Uterus (tissue), 4 donors: ENCODE measurements at places on chromosomes 6 and 20. TPM values are rescaled to one million over a fixed set of nuclear protein-coding genes. Genes with fewer than 3 reads are reported as not detected.

The FAM209B gene
- not detected for total RNA-seq

The TGM3 gene
- total RNA-seq, result not detected

The TPBG gene
- 30.0 TPM for total RNA-seq

The PNPLA1 gene
- total RNA-seq, result not detected

The HLA-DOB gene
- total RNA-seq, result not detected

The EPHA7 gene
- 2.0 TPM for total RNA-seq

The CST5 gene
- not detected for total RNA-seq

The MRPL14 gene
- total RNA-seq, result 19.5 TPM

The NKX2-2 gene
- not detected for total RNA-seq

DNA sequence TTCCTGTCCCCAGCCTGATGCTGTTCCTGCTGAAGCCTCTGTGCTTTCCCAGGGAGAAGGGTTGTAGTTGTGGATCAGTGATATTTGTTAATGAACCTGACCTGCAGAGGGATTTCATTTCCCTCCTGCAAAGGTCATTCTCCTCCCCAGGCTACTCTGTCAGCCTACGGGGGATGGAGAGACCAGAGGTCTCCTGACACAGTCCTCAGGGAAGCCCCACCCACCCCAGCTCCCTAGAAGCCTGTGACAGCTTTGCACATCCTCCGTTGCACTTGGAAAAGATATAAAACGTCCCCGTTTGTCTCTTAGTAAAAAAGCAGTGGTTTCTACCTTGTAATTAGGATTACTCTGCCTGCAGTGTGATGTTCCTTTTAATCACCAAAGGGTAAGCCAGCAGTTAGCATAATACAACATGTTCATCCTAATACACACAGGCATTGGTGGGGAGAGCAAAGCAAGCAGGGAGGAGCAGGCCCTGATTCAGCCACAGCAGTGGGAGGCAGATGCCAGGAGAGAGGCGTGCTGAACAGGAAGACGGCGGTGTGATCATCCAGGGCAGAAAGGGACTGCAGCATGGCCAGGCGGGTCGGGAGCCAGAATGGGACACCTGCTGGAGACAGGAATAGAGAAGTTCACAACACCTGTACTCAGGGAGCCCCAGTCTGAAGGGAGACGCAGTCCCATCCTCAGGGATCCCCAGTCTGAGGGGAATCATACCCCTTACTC lies 293.5 kb downstream of the LRFN2 start:
- no peak for DNase-seq

- no peak for DNase-seq
These were observed 34.8 kb upstream of the CD83 start for GRCh38 chr6:14082771-14083170.

DNA sequence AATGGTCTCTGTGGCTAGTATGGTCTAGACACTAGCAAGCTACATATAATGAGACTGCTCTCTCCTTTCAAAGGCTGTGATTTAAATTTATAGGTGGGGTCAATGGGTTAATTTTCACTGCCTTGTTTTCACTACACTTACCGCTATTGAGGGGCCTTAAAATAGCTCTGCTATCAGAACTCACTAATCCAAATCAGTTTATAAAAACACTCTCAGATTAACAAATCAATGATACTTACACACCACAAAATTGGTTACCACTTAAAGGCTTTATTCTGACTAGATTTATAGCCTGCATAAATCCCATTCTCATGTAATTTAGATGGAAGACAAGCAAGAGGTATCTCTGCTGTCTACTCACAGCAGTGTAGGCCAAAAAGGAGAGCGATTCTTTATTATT lies 313.0 kb upstream of the AGPAT4 start:
- no peak for DNase-seq

GRCh38 chr6:139853302-139853992 lies 479.0 kb upstream of the CITED2 start:
- DNase-seq, result no peak

GRCh38 chr6:91852252-91852651 lies 1265.4 kb upstream of the MAP3K7 start:
- no peak for DNase-seq

DNA sequence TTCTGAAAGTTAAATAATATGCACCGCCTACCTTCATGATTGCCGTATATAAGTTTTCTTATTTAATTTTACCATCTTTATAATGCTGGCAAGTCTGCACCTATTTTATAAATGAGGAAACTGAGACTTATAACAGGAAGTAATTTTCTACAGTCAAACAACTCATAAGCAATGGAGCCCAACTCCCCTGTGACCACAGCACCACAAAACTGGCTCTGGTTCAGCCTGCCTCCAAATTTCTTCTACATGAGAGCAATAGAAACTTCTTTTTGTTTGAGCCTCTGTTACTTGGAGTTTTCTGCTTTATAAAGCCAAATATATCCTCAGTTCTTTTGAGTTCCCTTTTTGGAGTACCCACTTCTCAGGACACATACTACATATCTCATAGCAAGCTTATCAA lies 131.1 kb upstream of the HSF2 start:
- DNase-seq, result no peak

GRCh38 chr6:141163107-141163506 lies 969.6 kb upstream of the GJE1 start:
- DNase-seq, result no peak

DNA sequence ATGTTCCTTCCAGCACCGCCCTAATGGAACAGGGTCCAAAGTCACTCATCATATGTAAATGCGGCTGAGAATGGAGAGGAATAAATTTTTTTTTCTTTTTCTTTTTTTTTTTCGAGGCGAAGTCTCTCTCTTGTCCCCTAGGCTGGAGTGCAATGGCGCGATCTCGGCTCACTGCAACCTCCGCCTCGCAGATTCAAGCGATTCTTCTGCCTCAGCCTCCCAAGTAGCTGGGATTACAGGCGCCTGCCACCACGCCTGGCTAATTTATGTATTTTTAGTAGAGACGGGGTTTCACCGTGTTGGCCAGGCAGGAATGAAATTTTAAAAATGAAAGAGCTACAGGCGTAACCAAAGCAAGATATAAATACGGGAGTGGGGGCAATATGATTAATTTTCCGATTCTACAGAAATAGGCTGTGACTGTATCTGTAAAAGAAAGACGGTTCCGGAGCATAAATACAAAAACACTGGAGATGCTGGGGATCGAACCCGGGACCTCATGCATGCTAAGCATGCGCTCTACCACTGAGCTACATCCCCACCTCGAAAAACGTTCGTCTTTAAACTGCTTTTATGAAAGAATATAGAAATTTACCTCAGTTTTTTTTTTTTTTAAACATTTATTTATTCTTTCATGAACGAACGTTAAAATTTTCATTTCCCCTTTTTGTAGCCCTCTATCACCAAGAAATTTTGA lies 132.2 kb downstream of the GPX5 start:
- peak; percentile 66 for DNase-seq

GRCh38 chr6:46302176-46302575 lies 131.4 kb upstream of the ENPP5 start:
- DNase-seq, result no peak

- peak; percentile 84 for DNase-seq
These were observed 50.9 kb upstream of the DACT2 start for GRCh38 chr6:168370310-168370991.

DNA sequence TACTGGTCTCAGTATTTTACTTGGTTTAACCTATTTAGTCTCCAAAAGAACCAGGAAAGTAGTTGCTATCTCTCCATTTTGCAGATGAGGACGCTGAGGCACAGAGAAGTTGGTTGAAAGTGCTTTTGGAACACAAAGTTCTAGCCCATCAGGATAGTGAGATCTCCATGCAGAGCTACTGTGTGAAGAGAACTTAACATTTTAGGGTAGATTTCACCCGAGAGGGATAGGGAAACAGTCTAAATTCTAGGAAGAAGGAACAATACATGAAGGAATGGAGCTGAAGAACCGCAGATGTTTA lies 65.1 kb downstream of the PHACTR2 start:
- no peak for DNase-seq

DNA sequence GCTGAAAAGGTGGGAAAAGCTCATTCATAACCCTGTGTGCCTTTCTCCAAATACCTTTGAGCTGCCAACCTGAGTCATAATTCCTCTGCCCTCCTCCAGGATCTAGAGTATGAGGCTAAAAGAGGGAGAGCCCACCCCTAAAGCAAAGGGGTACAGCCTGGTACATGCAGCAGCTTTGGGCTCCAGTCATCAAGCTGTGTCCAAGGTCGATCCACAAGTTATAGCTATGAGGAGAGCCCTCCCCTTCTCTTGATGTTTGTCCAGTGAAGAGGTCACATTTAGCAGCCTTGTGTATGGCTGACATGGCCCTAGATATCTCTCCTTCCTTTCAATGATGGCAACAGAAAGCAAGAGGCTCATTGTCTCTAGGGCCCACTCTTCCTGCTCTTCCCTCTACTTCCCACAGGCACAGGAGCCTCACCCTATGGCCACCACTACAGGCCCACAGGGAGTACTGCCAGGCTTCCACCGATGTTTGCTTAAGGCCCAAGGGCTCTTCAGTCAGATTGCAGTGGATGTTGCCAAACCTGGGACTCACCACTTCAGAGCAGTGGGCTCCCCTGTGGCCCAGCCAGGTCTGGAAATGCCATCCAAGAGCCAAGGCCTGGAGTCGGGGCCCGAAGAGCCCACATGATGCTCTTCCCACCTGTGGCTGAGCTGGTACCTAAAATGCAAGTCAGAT lies 176.8 kb downstream of the CD83 start:
- no peak for DNase-seq

- no peak for DNase-seq
These were observed 212.9 kb downstream of the TTLL2 start for GRCh38 chr6:167537816-167538215.

DNA sequence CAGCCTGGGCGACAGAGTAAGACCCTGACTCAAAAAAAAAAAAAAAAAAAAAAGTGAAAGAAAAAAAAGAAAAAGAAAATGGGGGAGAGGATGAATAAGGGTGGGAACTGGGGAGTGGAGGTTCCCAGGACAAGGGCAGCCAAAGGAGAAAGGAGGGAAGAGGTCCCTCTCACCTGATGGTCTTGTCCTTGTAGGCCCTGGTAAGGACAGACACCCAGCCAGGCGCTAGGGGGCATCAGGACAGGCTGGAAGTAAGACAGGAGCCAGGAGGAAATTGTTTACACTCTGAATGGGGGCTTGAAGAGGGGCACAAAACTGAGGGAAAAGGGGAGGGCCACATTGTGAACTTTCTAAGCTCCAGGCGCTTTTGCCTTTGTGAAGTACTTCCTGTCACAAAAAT lies 2.3 kb upstream of the ALDH5A1 start:
- no peak for DNase-seq

DNA sequence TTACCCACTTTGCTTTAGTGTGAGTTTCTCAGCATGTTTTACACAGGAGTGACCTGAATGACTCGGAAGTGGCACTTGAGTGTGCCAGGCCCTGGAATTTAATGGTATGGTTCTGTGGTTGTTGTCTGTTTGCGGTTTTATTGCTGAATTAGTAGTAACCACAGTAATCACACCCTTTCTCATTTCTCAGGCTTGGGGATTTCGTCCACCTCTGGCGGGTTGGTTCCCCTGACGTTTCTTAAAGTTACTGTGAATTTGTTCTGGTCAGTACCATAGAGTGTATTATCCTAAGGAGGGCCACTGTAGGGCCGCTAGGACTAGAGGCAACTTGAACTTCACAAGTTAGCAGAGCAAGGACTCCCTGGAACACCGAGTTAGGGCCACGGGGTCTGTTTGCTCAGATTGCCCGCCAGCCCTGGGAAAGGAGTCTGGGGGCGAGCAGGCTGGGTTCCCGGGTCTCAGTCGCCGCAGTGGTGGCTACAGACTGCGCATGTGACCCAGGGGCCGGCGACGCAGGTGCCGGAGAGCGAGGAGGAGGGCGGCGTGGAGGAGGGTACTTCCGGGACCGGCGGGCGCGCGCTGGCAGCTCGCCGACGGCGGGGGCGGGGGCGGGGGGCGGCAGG lies 546 bp upstream of the KLHL32 start:
- DNase-seq, result no peak

DNA sequence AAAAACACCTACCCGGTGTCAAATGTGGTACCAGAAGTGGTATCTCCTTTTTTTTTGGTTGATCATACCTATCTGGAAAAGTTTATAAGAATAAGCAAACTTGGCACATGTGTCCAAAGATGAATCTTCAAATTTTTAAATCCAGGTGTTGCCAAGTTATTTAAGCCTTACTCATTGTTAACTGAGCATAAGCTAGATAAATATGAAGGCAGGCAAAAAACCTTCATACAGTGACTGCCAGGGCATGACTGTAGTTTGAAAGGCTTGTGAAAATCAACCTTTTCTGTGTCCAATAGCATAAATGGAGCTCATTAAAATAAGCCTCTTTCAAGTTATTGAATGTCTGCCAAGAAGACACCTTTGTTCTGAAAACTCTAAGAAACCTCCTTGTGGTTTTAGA lies 699.2 kb downstream of the DOK5 start:
- no peak for DNase-seq

DNA sequence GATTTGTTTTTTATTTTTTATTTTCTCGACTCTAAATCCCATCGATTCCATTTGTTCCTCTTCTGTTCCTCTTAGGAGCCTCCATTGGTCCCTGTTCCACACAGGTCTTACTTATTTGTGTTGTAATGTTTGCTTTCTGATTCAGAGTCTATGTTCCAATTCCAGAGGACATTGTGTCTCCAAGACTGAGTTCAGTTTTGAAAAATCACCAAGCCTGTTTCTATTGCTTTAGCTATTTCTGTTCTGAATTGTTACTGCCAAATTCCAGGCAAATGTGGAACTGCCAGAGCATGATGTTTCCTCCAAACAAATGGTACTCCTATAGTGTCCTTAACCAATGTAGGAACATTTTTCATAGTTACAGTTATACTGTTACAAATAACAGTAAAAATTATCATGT lies 270.9 kb upstream of the SPTLC3 start:
- DNase-seq, result no peak

DNA sequence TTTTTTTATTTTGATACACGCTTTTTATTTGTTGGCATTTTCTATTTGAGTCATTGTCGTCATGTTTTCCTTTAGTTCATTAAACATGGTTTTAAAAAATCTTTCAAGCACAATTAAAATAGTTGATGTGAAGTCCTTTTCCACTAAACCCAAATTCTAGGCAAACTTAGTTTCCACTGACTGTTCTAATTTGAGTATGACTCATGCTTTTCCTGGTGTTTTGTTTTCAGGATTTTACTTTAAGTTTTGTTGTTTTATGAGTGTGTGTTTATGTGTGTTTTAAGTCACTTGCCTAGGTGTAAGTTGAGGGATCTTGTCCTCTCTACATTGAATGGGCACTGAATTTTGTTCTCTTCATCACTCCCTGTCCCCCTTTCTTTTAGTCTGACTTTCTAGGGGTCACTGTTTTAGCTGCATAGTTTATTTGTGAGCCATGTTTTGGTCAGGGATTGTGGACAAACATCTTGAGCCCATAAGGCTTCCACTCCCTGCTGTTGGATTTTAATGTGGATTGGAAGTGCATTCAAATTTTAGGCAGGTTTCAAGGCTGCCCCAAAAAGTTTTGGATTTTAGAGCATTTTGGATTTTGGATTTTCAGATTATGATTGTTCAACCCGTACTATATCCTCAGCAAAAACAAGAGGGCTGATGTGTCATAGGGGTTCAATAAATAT lies 94.8 kb downstream of the CDYL start:
- no peak for DNase-seq
